CD8-positive, alpha-beta memory T cell (primary cell): ENCODE measurements at places on chromosomes 1 and 21. TPM values are rescaled to one million over a fixed set of nuclear protein-coding genes. Genes with fewer than 3 reads are reported as not detected.
A peak's percentile ranks its signal among the peaks of the same experiment; 100 is the strongest.

- H3K27ac ChIP-seq, result no peak overlapping the region
- peak overlapping the region; percentile 61 for H3K4me3 ChIP-seq
- no peaks in the 10 kb centered on the region for H3K4me1 ChIP-seq
- no peaks in the 10 kb centered on the region for H3K36me3 ChIP-seq
These were observed 90.7 kb upstream of the VAMP3 start for GRCh38 chr1:7680207-7680954.

DNA sequence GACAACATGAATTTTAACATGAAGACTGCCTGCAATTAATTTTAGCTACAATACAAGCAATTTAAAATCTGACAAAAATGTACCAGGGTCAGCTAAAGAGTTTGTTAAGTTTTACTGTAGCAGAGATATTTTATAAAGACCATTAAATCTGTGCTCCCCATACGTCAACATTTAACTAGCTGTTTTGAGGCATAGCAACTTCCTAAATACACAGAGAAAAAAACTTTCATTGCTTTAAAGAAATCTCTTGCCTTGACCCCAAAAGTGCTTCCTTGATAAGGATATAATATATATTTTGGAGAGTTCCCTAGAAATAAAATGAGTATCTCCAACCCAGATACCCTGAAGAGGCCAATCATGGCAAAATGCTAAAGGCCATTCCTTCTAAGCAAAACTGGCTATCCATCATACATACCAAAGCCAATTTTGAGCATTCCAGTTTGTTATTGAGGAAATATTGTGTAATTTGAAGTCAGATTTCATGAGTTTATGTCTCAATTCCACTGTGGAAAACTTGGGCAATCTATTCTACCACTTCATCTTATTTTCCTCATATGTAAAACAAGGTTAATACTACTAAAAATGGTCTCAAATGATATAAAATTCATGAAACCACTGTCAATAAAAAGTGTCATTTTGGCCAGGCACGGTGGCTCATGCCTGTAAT is 19.1 kb downstream of the ASPM start:
- H3K27ac ChIP-seq, result no peak overlapping the region
- no peak overlapping the region for H3K4me3 ChIP-seq
- H3K4me1 ChIP-seq, result no peaks in the 10 kb centered on the region
- H3K27me3 ChIP-seq, result no peaks in the 10 kb centered on the region

GRCh38 chr1:176460544-176461336 is 2.2 kb upstream of the PAPPA2 start:
- H3K27ac ChIP-seq, result no peak overlapping the region
- no peak overlapping the region for H3K4me3 ChIP-seq
- no peak for DNase-seq

- no peaks in the 10 kb centered on the region for H3K36me3 ChIP-seq
- H3K27ac ChIP-seq, result no peak overlapping the region
- H3K4me1 ChIP-seq, result no peaks in the 10 kb centered on the region
- no peaks in the 10 kb centered on the region for H3K27me3 ChIP-seq
- DNase-seq, result no peak
These were observed 39.6 kb downstream of the RERE start for GRCh38 chr1:8777867-8778266.

The SYT2 gene
- polyA plus RNA-seq, result not detected

The FAM78B gene
- not detected for polyA plus RNA-seq

- no peak overlapping the region for H3K4me3 ChIP-seq
- no peak for DNase-seq
- no peak overlapping the region for H3K27ac ChIP-seq
- H3K36me3 ChIP-seq, result no peaks in the 10 kb centered on the region
- no peaks in the 10 kb centered on the region for H3K27me3 ChIP-seq
These were observed 18.5 kb upstream of the MTARC1 start for GRCh38 chr1:220768126-220768601.

The TRPM2 gene
- polyA plus RNA-seq, result 2.4 TPM

The WNT9A gene
- not detected for polyA plus RNA-seq

The NUP210L gene
- polyA plus RNA-seq, result 0.06 TPM

GRCh38 chr1:51303751-51304251 is 26.6 kb downstream of the TTC39A start:
- H3K36me3 ChIP-seq, result no peaks in the 10 kb centered on the region
- no peak overlapping the region for H3K27ac ChIP-seq
- no peaks in the 10 kb centered on the region for H3K4me1 ChIP-seq

The MATN1 gene
- not detected for polyA plus RNA-seq

- H3K36me3 ChIP-seq, result no peaks in the 10 kb centered on the region
- no peaks in the 10 kb centered on the region for H3K27me3 ChIP-seq
- H3K4me3 ChIP-seq, result no peak overlapping the region
- H3K4me1 ChIP-seq, result no peaks in the 10 kb centered on the region
These were observed 87.6 kb downstream of the GFI1 start for GRCh38 chr1:92399076-92399475.

- no peaks in the 10 kb centered on the region for H3K4me1 ChIP-seq
- DNase-seq, result no peak
- no peak overlapping the region for H3K4me3 ChIP-seq
- H3K27me3 ChIP-seq, result no peaks in the 10 kb centered on the region
- H3K27ac ChIP-seq, result no peak overlapping the region
These were observed 2.3 kb downstream of the DCST1 start for GRCh38 chr1:155035936-155036335.

DNA sequence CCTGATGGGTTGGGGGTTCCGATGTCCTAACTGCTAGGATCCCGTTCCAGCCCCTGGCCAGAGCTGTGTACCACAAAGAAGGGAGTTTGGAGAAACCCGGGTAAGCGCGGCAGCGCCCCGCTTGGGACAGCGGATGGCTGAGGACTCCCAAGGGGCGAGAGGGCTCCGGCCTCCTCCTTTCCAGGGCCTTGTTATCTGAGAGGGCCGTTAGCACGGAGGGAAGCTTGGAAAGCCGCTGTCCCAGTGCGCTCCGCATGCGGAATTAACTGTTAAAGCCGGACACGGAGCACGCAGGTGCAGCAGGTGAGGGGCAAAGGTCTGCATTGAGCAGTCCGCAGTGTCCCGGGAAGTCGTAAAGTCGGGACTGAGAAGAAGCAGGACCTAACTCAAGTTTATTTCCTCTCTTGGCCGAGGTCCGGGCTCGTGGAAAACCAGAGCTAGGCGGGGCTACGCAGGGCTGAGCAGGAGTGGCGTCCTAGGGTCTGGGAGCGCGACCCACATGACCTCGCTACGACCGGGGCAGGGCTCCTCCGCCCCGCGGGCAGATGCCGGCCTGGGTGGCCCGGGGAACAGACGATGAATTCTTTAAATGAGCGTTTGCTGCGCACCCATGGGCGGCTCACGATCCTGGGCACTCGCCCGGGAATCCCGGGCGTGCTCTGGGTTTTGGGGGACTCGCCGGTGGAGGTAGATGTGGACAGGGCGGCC is 4.5 kb downstream of the LHX4 start:
- DNase-seq, result no peak
- H3K27ac ChIP-seq, result no peak overlapping the region
- H3K27me3 ChIP-seq, result peaks cover 73% of the 10 kb centered on the region
- no peak overlapping the region for H3K4me3 ChIP-seq
- no peaks in the 10 kb centered on the region for H3K36me3 ChIP-seq

GRCh38 chr1:32749332-32749731 is 46.8 kb upstream of the SYNC start:
- no peak for DNase-seq
- H3K4me1 ChIP-seq, result peaks cover 6% of the 10 kb centered on the region
- H3K27me3 ChIP-seq, result no peaks in the 10 kb centered on the region
- H3K27ac ChIP-seq, result no peak overlapping the region
- H3K4me3 ChIP-seq, result no peak overlapping the region

The ITLN2 gene
- polyA plus RNA-seq, result not detected

The S100A3 gene
- not detected for polyA plus RNA-seq

The LRRC71 gene
- not detected for polyA plus RNA-seq

DNA sequence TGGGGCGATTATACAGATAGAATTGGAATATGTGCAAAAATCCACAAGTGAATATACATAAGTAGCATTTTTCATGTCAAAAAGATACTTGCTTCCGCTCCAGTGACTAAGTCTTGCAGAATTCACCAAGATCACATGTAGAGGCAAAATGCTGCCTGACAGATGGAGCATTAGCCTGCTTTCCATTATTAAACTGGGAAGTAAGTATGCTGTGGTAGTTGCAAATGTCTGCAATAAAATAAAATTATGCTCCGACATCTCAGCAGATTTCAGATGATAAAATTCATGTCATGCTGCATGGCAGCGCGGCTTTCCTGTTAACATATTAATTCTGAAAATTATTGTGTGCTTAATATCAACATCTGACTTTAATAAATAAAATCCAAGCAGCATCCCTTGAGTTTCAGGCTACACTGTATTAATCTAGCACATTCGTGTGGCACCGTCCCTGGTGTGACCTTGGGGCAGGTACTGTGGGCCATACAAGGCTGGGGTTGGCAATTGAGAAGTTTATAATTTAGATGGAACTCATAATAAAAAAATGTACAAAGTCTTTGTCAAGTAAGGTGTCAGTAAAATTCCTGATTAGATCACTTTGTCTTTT is 366.4 kb upstream of the ZP4 start:
- no peaks in the 10 kb centered on the region for H3K4me1 ChIP-seq
- H3K27me3 ChIP-seq, result no peaks in the 10 kb centered on the region
- no peak overlapping the region for H3K27ac ChIP-seq
- DNase-seq, result no peak
- H3K36me3 ChIP-seq, result no peaks in the 10 kb centered on the region

- no peak for DNase-seq
- H3K4me1 ChIP-seq, result peaks cover 7% of the 10 kb centered on the region
- peaks cover 48% of the 10 kb centered on the region for H3K36me3 ChIP-seq
- no peaks in the 10 kb centered on the region for H3K27me3 ChIP-seq
These were observed 14.5 kb upstream of the PTTG1IP start for GRCh38 chr21:44887807-44888580.

GRCh38 chr1:224192082-224192788 is 9.2 kb downstream of the DEGS1 start:
- H3K4me3 ChIP-seq, result no peak overlapping the region
- H3K36me3 ChIP-seq, result peaks cover 11% of the 10 kb centered on the region
- H3K27me3 ChIP-seq, result no peaks in the 10 kb centered on the region

DNA sequence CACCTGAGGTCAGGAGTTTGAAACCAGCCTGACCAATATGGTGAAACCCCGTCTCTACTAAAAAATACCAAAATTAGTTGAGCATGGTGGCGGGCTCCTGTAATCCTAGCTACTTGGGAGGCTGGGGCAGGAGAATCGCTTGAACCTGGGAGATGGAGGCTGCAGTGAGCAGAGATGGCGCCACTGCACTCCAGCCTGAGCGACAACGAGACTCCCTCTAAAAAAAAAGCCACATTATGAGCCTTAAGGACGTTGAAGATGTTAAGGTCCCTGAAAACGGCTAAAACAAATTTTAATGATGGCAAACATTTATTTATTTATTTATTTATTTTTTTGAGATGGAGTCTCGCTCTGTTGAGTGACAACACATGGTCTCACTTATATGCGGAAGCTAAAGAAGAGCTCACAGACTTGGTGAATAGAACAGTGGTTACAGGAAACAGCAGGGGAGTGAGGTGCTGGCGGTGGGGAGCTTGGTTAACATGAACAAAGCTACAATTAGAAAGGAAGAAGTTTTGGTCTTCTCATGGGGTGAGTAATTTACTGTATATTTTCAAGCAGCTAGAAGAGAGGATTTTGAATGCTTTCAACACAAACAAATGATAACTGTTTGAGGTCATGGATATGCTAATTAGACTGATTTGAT is 47.1 kb downstream of the TCP10L start:
- no peak overlapping the region for H3K4me3 ChIP-seq
- H3K27ac ChIP-seq, result no peak overlapping the region
- DNase-seq, result peak; percentile 10
- no peaks in the 10 kb centered on the region for H3K27me3 ChIP-seq
- H3K4me1 ChIP-seq, result peaks cover 4% of the 10 kb centered on the region

DNA sequence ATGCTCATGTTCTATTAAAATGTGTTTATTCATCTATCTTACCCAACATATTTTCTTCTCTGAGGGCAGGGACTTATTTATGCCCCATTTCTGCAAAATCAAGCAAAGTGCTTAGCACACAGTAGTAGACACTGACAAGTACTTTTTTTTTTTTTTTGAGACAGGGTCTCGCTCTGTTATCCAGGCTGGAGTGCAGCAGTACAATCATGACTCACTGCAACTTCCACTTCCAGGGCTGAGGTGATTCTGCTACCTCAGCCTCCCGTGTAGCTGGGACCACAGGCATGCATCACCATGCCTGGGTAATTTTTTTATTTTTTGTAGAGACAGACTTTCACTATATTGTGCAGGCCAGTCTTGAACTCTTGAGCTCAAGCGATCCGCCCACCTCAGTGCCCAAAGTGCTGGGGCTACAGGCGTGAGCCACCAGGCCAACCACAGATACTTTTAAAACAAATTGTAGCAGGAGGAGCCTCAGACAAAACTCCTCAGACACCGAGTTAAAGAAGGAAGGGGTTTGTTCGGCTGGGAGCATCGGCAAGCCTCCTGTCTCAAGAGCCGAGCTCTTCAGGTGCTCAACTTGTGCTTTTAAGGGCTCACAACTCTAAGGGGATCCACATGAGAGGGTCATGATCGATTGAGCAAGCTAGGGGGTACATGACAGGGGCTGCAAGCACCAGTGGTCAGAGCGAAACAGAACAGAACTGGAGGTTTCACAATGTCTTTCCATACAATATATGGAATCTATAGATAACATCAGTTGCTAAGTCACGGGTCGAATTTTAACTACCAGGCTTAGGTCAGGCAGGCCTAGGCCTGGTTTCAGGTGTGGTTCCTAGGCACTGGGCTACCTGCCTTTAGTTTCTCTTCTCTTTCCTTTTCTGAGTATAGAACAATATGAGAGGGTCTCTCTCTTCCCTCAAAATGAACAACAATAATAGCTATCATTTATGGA is 5.7 kb upstream of the TMEM167B start:
- H3K27me3 ChIP-seq, result no peaks in the 10 kb centered on the region
- H3K36me3 ChIP-seq, result no peaks in the 10 kb centered on the region
- no peak overlapping the region for H3K4me3 ChIP-seq
- no peak overlapping the region for H3K27ac ChIP-seq
- H3K4me1 ChIP-seq, result peaks cover 2% of the 10 kb centered on the region
- DNase-seq, result no peak

The PRMT2 gene
- 287 TPM for polyA plus RNA-seq

The CLIC6 gene
- 0.08 TPM for polyA plus RNA-seq

The CACNA1S gene
- polyA plus RNA-seq, result not detected

DNA sequence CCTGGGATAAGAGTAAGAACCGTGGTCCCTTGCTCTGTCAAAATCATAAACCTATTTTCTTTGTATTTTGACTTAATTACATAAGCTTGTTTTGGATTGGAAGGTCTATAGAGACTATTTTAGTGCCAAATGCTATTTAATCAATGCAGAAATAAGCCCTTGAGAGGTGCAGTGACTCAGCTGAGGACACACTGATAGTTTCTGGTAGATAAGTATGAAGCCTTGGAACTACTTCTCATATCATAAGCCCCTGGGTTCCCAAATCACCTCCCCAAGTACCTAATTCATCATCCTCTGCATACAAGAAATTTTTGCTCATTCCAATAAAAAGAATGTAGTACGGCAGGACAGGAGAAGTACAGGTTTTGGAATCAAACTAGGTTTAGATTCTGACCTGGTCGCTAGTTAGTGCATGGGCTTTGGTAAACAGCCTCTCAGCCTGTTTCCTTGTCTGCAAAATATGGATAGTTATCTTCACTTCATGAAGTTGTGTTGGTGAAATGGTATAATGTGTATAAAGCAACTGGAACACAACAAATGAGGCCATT is 3.3 kb upstream of the CD55 start:
- DNase-seq, result no peak
- no peak overlapping the region for H3K4me3 ChIP-seq
- no peaks in the 10 kb centered on the region for H3K27me3 ChIP-seq
- no peaks in the 10 kb centered on the region for H3K36me3 ChIP-seq
- H3K27ac ChIP-seq, result no peak overlapping the region

- no peaks in the 10 kb centered on the region for H3K27me3 ChIP-seq
- peaks cover 19% of the 10 kb centered on the region for H3K36me3 ChIP-seq
- H3K4me1 ChIP-seq, result no peaks in the 10 kb centered on the region
- DNase-seq, result no peak
- H3K4me3 ChIP-seq, result no peak overlapping the region
These were observed 65.2 kb downstream of the PUM1 start for GRCh38 chr1:31000301-31000700.
